GM12891 (cell line): ENCODE measurements at places on chromosomes 7 and 10.

- no peak for DNase-seq
These were observed 1159.6 kb downstream of the SORCS3 start for GRCh38 chr10:105800641-105801040.

- no peak for DNase-seq
These were observed 282.9 kb downstream of the TWIST1 start for GRCh38 chr7:18834577-18834976.

- DNase-seq = no peak
These were observed 38.8 kb downstream of the ABI1 start for GRCh38 chr10:26821699-26822570.

GRCh38 chr7:102304668-102305067 is 18.0 kb downstream of the SH2B2 start:
- no peak for DNase-seq

- DNase-seq = no peak
These were observed 303.3 kb downstream of the IPMK start for GRCh38 chr10:57964351-57964750.

GRCh38 chr10:43153901-43154300 is 15.7 kb downstream of the CSGALNACT2 start:
- no peak for DNase-seq

- DNase-seq = no peak
These were observed 26.3 kb downstream of the ANKRD61 start for GRCh38 chr7:6057316-6058129.

- DNase-seq = no peak
These were observed 118.6 kb upstream of the PRSS58 start for GRCh38 chr7:142376356-142376997.

- DNase-seq = no peak
These were observed 105.6 kb upstream of the HABP2 start for GRCh38 chr10:113447278-113447677.

GRCh38 chr10:86962136-86962980 is 4.0 kb downstream of the SNCG start:
- DNase-seq = no peak

- no peak for DNase-seq
These were observed 731.8 kb downstream of the SUGCT start for GRCh38 chr7:40866601-40867000.

- DNase-seq = peak; percentile 1
These were observed 83.5 kb downstream of the GNAT3 start for GRCh38 chr7:80428161-80429054.
